ENCODE measurements at places on chromosomes 3 and 15. TPM values are rescaled to one million over a fixed set of nuclear protein-coding genes. Genes with fewer than 3 reads are reported as not detected.
A peak's percentile ranks its signal among the peaks of the same experiment; 100 is the strongest.

- H3K36me3 ChIP-seq: peaks cover 10% of the 10 kb centered on the region
- no peak overlapping the region for H3K27ac ChIP-seq
- H3K27me3 ChIP-seq: no peaks in the 10 kb centered on the region
Observed at GRCh38 chr15:85615930-85616329, 178.8 kb downstream of the KLHL25 start.

GRCh38 chr3:115233021-115233420 lies 85.9 kb upstream of the ZBTB20 start:
- no peak overlapping the region for H3K4me3 ChIP-seq
- DNase-seq: no peak
- H3K4me1 ChIP-seq: no peaks in the 10 kb centered on the region

- peaks cover 25% of the 10 kb centered on the region for H3K4me1 ChIP-seq
- DNase-seq: no peak
- H3K27me3 ChIP-seq: no peaks in the 10 kb centered on the region
- H3K36me3 ChIP-seq: no peaks in the 10 kb centered on the region
Observed at GRCh38 chr15:63943829-63944680, 102.2 kb downstream of the DAPK2 start.

DNA sequence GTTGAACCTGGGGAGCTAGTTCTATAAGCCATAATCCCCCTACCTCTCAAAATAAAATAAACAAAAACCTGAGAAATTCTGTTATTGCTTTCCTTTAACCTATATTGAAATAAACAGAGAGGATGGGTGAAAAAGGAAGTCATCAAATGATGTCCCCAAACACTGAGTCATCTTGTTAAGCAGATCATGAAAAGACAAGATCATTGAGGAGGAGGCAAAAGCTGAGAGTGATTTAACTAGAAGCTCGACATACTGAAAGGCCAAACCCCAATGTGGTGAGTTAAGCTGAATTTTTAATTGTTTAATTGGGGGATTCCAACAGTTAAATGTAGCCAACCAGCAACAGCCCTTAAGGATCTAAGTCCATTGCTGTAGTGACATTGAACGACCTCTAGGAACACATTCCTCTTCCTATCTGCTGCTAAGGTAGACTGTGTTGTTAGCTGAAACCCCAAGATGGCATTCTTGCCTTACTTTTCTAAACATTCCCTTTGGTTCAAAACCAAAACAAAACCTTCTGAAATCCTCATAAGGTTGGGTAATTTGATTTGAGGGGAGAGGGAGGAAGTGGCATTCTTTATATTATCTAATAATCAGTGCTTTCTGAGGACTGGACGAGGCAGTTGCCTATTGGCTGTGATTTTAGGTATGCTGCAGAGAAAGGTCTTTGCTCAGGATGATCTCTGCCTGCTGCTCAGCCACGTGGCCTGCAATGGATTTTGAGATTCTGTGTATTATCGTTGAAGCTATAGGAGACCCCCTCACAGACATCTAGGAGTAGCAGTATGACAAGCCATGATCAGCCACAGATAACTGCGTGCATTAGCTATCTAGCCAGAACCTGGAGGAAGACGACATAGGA lies 62.7 kb upstream of the BNIP2 start:
- H3K4me3 ChIP-seq: no peak overlapping the region
- H3K36me3 ChIP-seq: no peaks in the 10 kb centered on the region
- H3K4me1 ChIP-seq: peaks cover 3% of the 10 kb centered on the region
- DNase-seq: peak; percentile 21

ZNF662 gene
- total RNA-seq: 7.6 TPM

- DNase-seq: no peak
- H3K4me1 ChIP-seq: peaks cover 5% of the 10 kb centered on the region
- H3K27ac ChIP-seq: no peak overlapping the region
- no peaks in the 10 kb centered on the region for H3K27me3 ChIP-seq
Observed at GRCh38 chr3:171279972-171280371, 180.2 kb downstream of the TNIK start.

DNA sequence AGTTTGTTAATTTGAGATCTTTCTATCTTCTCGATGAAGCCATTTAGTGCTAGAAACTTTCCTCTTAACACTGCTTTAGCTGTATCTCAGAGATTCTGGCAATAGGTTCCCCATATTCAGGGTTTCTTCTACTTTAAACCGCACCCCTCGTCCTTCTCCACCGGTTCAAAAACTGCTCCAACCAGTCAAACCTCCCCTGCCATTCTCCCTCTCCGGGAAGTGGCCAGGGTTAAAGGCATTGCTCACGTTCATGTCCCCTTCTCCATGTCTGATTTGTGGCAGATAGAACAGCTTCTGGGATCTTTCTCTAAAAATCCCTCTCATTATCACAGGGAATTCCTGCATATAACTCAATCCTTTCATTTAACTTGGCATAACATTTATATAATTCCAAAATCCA lies 14.4 kb downstream of the ALDH1L1 start:
- no peak overlapping the region for H3K27ac ChIP-seq
- H3K36me3 ChIP-seq: no peaks in the 10 kb centered on the region
- DNase-seq: no peak
- H3K27me3 ChIP-seq: peaks cover 7% of the 10 kb centered on the region
- no peaks in the 10 kb centered on the region for H3K4me1 ChIP-seq
- no peak overlapping the region for H3K4me3 ChIP-seq

RBP2 gene
- not detected for total RNA-seq

SI gene
- total RNA-seq: not detected

KLHL40 gene
- total RNA-seq: not detected

- H3K27ac ChIP-seq: peak within 1 kb of the TSS; percentile 79
- peak; percentile 80 for DNase-seq
- peaks cover 17% of the 10 kb centered on the region for H3K4me1 ChIP-seq
- peak within 1 kb of the TSS; percentile 96 for H3K4me3 ChIP-seq
- H3K27me3 ChIP-seq: no peaks in the 10 kb centered on the region
- peaks cover 3% of the 10 kb centered on the region for H3K36me3 ChIP-seq
Observed at GRCh38 chr3:25782938-25783660, at the start of gene NGLY1. Gene NGLY1, minus strand, starts transcription at chr3:25783443. Its CDS starts 53 bp downstream, at chr3:25783390.

DNA sequence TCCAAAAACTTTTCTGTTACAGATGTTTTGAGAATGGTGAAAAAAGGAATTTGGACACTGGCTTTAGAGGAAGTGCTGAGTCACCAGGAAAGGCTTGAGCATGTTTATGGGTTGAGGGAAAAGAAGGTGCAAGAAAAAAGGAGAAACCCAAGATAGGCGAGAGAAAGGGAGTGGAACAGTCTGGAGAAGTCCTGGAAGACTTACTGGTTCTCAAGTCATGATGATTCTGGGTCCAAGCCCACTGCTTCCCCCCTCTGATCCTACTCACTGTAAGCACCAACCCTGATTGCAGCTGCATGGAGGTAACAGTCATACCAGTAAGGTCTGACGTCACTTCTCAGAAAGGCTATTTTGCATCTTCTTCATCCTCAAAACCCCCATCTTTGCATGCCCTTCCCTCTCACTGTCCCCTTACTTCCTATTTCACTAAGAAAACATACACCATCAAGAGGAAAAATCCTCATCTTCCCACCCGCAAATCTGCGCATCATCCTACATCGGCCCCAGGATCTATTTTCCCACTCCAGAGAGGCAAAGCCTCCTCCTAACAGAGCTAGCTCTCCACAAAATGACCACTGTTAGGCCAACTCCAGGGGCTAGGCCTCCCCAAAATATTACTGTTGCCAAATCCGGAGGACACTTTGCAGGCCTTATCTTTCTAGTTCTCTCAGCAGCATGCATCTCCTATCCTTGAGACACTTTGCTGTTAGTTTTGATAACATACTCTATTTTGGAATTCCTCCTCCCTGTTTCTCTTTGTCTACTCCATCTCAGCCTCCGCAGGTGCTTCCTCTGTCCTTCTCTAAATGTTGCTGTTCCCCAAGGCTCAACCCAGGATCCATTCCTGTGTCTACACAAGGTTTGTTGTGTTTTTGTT lies 3.2 kb upstream of the ATP13A3 start:
- H3K4me3 ChIP-seq: no peak overlapping the region
- peaks cover 4% of the 10 kb centered on the region for H3K4me1 ChIP-seq
- H3K36me3 ChIP-seq: no peaks in the 10 kb centered on the region
- DNase-seq: no peak
- no peaks in the 10 kb centered on the region for H3K27me3 ChIP-seq
- no peak overlapping the region for H3K27ac ChIP-seq

DNA sequence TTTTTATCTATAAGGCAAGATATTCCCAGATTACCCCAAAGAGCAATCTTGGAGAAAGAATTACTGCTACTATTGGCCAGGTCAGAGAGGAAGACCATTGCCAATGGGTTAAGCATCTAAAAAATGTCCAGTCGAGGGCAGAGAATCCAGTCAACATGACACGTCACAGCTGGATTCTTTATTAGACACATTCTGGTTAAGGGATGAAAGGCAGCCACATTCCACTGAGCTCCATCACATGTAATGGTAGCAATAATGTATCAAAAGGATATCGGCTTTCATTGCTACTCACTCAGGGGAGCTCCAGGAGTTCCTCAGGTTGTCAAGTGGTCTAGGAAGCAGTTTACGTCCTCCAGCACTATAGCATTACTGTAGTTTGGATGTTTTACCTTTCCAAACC lies 421.1 kb downstream of the PLOD2 start:
- no peaks in the 10 kb centered on the region for H3K4me1 ChIP-seq
- H3K4me3 ChIP-seq: no peak overlapping the region

LPCAT4 gene
- 60.8 TPM for total RNA-seq

GRCh38 chr3:136235545-136235944 lies 14.6 kb upstream of the PCCB start:
- no peak overlapping the region for H3K4me3 ChIP-seq
- no peak overlapping the region for H3K27ac ChIP-seq
- H3K4me1 ChIP-seq: no peaks in the 10 kb centered on the region
- H3K36me3 ChIP-seq: no peaks in the 10 kb centered on the region
- DNase-seq: no peak

DNA sequence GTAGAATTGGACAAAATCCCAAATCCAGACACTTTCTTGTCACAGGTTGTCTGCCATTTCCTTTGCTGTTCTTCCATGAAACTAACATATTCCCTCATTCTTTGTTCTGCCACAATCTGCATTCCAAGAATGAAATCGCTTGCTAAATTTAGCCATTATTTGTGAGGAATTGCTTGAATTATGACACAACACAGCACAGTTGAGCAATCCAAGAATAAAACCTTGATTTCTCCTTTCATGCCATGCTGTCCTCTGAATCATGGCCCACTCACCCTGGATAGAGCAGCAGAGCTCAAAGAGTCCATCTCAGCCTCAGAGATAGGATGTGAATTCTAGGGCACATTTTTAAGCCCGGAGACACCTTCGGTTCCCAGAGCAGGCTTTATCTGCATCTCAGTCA lies 35.2 kb upstream of the GREM1 start:
- DNase-seq: no peak
- no peaks in the 10 kb centered on the region for H3K36me3 ChIP-seq
- no peaks in the 10 kb centered on the region for H3K4me1 ChIP-seq
- no peak overlapping the region for H3K27ac ChIP-seq
- H3K27me3 ChIP-seq: no peaks in the 10 kb centered on the region

DNA sequence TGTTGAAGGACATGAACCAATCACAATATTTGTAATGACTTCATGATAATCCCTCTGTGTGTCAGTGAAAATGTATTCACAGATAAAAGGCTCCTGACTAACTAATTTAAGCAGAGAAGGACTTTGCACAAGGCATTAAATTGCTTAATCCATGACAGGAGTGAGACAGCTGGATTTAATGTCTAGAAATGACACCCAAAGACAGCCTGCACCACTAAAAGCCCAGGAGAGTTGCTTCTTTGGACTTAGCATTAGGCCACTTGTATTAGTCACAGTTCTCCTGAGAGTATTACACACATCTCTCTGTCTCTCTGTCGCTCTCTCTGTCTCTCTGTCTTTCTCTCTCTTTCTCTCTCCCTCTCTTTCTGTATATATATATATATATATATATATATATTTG lies 180.4 kb downstream of the GOLGA8K start:
- no peak overlapping the region for H3K4me3 ChIP-seq
- H3K27ac ChIP-seq: no peak overlapping the region
- H3K36me3 ChIP-seq: no peaks in the 10 kb centered on the region
- no peak for DNase-seq

GRCh38 chr15:84715441-84716035 lies 401 bp downstream of the SEC11A start:
- peaks cover 21% of the 10 kb centered on the region for H3K4me1 ChIP-seq
- peak overlapping the region; percentile 95 for H3K4me3 ChIP-seq
- no peaks in the 10 kb centered on the region for H3K36me3 ChIP-seq
- DNase-seq: no peak
- H3K27me3 ChIP-seq: no peaks in the 10 kb centered on the region
- H3K27ac ChIP-seq: peak overlapping the region; percentile 78

RLBP1 gene
- total RNA-seq: not detected

GRCh38 chr15:71712182-71712581 lies 98.2 kb upstream of the NR2E3 start:
- H3K4me1 ChIP-seq: no peaks in the 10 kb centered on the region
- H3K4me3 ChIP-seq: no peak overlapping the region
- peaks cover 6% of the 10 kb centered on the region for H3K27me3 ChIP-seq
- H3K36me3 ChIP-seq: no peaks in the 10 kb centered on the region

- DNase-seq: no peak
- H3K4me3 ChIP-seq: no peak overlapping the region
- no peaks in the 10 kb centered on the region for H3K36me3 ChIP-seq
- H3K27me3 ChIP-seq: no peaks in the 10 kb centered on the region
Observed at GRCh38 chr15:51253366-51253765, 85.0 kb downstream of the CYP19A1 start.

- no peaks in the 10 kb centered on the region for H3K4me1 ChIP-seq
- H3K27me3 ChIP-seq: no peaks in the 10 kb centered on the region
- H3K4me3 ChIP-seq: no peak overlapping the region
- H3K27ac ChIP-seq: no peak overlapping the region
- no peaks in the 10 kb centered on the region for H3K36me3 ChIP-seq
Observed at GRCh38 chr15:50150349-50150748, 31.3 kb upstream of the ATP8B4 start.

GTPBP8 gene
- 27.5 TPM for total RNA-seq

RABL3 gene
- total RNA-seq: 14.7 TPM

DNA sequence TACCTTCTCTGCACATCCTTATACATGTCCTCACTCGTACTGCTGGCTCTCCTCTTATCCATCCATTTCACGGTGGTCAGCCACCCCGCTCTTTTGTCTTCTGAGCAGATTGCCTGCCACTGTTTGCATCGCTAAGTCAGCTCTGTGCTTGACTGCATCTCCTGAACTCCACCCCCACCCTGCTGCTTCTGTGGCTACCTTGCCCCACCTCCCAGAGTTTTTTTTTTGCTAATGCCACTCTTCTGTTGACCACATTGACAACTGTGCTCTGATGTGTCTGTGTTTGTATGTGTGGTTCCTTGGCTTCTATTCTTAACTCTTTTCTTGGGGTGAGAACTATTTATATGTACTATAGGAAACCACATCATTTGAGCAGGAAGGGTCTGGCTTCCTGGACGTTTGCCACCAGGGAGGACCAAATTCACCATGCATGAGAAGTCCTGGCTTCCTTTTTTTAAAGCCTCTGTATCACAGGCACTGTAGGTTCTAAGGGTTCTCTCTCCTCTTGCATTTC lies 12.8 kb upstream of the MTMR10 start:
- peaks cover 6% of the 10 kb centered on the region for H3K27me3 ChIP-seq
- no peak overlapping the region for H3K4me3 ChIP-seq
- DNase-seq: no peak

DNA sequence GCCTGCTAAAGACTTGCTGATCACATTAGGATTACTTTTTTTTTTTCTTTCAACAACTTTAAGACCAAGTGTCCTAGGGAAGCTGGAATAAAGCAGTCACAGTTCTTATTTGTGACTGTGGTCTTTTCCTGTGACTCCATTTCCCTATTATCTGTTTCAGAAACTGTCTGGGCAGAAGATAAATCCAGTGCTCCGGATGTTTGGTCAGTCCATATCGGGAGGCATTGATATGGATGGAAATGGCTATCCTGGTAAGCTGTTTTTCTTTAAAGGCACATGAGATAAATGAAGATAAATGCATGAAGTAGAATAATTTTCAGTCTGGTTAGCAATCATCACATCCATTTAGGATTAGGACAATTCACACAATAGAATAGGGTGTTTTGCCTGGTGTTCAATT lies 338.3 kb upstream of the CTDSPL start:
- H3K4me3 ChIP-seq: no peak overlapping the region
- H3K4me1 ChIP-seq: no peaks in the 10 kb centered on the region
- H3K36me3 ChIP-seq: no peaks in the 10 kb centered on the region
- DNase-seq: no peak
- peaks cover 8% of the 10 kb centered on the region for H3K27me3 ChIP-seq
- H3K27ac ChIP-seq: no peak overlapping the region
